ENCODE measurements at places on chromosomes 6 and 20.

DNA sequence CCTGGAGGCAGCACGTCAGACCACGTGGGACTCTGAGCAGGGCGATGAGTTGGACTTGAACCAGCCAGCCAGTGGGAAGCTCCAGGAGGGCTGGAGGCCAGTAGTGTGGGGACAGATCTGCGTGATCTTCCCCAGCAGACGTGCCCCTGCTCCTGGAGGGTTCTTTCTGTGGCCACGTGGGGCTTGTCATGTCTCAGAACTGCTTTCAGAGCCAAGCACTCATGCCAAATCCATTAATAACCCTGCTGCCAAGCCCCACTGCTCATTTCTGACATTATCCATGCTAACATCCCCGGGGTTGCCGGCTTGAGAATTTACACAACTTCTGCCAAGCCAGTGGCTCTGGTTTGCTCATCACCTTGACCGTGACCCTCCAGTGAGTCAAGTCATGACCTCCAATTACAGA lies 38.3 kb downstream of the SIRPA start:
- no peak for DNase-seq

DNA sequence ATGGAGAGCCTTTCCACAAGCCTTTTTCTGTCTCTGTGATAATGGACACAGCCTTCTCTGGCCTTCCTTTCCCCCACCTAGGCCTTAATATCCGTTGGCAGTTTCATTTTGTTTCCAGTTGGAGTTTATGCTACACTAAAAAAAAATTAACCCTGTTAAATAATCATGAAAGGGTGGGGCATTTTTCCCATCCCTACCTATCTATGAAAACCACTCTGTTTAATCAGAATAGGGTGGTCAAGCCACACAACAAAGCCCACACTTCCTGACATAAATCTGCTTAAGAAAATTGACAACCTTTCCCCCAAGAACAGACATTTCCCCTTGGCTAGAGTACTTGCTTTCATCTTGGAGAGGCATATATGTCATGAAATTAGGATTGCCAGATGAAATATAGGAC lies 14.2 kb downstream of the TXLNB start:
- no peak for DNase-seq

DNA sequence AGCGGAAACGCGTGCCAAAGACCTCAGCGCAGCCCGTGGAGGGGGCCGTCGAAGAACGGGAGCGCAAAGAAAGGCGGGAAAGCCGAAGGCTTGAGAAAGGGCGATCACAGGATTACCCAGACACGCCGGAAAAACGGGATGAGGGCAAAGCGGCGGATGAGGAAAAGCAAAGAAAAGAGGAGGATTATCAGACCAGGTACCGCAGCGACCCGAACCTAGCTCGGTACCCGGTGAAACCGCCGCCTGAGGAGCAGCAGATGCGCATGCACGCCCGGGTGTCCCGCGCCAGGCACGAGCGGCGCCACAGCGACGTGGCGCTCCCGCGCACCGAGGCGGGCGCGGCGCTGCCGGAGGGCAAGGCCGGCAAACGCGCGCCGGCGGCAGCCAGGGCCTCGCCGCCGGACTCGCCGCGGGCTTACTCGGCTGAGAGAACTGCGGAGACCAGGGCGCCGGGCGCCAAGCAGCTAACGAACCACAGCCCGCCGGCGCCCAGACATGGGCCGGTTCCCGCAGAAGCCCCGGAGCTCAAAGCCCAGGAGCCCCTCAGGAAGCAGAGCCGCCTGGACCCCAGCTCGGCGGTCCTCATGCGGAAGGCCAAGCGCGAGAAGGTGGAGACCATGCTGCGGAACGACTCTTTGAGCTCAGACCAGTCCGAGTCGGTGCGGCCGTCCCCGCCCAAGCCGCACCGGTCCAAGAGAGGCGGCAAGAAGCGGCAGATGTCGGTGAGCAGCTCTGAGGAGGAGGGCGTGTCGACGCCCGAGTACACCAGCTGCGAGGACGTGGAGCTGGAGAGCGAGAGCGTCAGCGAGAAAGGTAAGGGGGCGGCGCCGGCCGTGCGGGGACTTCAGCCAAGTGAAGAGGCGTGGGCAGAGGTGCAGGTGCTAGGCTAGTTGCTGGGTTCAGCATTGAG lies 296.2 kb downstream of the RIMS1 start:
- DNase-seq = no peak

- no peak for DNase-seq
These were observed 18.8 kb upstream of the NHSL1 start for GRCh38 chr6:138518054-138518453.

GRCh38 chr6:63263444-63263843 lies 52.2 kb downstream of the FKBP1C start:
- DNase-seq = no peak

GRCh38 chr6:52571099-52571755 lies 5.6 kb downstream of the TRAM2 start:
- DNase-seq = no peak

DNA sequence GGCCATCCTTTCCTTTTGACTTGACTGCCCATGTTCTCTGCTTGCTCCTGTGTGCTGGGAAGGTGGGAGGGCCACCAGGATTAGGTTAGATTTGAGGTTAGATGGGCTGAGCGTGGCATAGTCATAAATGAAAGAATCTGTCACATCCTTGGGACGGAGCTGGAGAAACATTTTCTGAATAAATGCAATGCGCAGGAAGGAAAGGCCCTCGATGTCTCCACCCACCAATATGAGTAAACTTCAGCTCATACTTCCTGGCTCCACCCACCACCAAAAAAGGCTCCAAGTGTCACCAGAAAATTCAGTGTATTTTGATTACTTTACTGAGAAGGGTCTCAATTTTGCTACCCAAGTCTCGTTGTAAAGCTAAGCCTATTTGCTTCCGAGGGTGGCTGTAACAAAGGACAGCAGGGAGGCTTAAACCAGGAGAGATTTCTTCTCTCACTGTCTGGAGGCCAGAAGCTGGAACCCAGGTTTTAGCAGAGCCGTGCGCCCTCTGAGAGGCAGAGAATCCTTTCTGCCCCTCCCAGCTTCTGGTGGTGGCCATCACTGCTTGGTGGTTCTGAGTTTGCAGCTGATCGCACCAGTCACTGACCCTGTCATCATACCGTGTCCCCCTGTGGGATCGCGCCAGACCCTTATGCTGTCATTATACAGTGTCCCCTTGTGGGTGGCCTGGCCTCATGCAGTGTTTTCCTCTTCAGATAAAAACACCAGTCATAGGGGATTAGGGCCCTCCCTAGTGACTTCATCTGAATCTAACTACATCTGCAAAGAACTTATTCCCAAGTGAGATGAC lies 137.8 kb downstream of the TTLL2 start:
- no peak for DNase-seq

DNA sequence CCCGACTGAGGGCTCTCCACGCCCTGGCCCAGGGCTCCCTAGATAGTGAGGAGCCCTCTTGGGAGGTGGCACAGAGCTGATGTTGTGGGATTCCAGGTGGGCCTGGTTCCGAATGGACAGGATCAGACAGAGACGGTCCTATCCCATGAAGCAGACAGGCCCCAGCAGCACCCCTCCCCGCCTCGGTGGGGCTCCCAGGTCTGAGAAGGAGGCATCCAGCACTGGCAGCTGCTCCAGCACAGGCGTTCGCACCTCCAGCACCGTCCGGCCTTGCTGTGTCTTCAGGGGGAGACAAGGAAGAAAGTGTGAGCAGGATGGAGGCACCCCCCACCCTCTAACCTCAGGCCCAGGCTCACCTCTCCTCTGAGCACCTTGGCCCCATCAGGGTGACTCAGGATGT lies 28.7 kb downstream of the COL11A2 start:
- no peak for DNase-seq

DNA sequence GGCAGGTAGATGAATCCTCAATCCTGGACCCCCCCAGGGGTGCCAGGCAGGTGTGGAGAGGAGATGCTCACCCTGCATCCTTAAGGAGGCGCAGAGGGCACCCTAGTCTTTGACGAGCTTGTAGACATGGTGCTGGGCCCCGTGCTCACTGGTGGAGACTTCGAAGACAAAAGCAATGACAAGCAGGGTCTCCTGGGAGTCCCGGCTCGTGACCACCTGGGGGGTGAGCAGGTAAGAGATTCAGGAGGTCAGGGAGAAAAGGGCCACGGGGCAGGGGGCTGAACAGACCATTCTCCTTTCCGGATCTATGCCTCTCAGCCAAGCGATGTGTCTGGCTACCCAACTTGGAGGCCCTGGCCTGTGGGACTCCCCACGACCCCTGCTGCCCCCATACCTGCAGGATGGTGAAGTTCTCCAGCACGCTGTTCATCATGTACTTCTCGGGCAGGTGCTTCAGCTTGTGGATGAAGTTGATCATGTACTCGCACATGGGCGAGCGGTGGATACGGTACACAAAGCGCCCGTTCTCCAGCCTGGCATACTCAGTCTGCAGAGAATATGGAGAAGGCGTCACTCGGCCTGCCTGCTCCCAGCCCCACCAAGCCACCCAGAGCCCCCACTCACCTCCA lies 6.9 kb downstream of the RPL10A start:
- DNase-seq = no peak

Measured in NCI-H1417 treated with DMSO at 0.1 percent for 48 hours (cell line).